Activated T-helper 17 cell treated with anti-CD3 and anti-CD28 coated beads, Interleukin-2, amount 50 U/mL, for 72 hours (primary cell): ENCODE measurements at places on chromosomes 12 and 14.

DNA sequence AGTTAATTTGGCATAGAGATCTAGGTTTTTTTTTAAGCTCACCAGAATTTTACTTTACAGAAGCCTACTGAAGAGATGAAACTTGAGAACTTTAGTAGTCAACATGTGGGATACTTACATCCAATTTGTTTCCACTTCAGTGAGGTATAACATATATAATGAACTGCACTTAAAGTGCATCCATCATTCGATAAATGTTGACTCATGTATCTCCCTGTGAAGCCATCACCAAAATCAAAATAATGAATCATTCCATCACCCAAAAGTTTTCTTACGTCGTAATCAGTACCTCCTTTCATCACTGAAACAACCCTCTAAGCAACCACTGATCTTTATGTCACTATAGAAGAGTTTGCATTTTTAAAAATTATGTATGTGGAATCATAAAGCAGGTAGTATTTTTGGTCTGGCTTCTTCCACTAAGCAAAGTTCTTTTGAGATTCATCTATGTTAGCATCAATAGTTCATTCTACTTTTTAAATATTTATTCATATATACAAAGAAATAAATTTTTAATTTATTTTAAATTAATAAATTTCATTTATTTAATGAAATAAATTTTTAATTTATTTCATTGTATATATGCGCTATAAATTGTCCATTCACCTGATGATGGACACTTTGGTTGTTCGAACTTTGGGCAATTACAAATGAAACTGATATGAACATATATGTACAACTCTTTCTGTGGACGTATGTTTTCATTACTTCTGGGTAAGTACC lies 2.0 kb upstream of the CPNE8 start:
- ATAC-seq, result peak; percentile 39

DNA sequence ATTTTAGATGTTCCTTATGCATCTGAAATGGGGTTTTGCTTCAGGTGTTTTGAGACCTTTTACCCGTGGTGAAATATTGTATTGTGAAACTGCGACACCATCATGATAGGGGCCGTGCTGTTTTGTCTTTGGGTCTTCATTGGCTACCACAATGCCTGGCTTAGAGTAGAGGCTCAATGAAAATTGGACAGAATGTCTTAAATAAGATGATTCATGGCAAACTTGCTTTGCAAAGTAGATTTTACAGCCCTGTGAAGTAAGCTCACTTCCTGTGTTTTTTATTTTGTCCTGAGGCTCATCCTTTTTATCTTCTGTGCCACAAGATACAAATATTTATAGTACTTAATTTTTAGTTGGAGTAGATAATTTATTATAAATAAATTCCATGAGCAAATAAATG lies 111.3 kb upstream of the FRMD6 start:
- no peak for ATAC-seq

GRCh38 chr12:70383484-70383883 lies 17.4 kb downstream of the KCNMB4 start:
- no peak for ATAC-seq

DNA sequence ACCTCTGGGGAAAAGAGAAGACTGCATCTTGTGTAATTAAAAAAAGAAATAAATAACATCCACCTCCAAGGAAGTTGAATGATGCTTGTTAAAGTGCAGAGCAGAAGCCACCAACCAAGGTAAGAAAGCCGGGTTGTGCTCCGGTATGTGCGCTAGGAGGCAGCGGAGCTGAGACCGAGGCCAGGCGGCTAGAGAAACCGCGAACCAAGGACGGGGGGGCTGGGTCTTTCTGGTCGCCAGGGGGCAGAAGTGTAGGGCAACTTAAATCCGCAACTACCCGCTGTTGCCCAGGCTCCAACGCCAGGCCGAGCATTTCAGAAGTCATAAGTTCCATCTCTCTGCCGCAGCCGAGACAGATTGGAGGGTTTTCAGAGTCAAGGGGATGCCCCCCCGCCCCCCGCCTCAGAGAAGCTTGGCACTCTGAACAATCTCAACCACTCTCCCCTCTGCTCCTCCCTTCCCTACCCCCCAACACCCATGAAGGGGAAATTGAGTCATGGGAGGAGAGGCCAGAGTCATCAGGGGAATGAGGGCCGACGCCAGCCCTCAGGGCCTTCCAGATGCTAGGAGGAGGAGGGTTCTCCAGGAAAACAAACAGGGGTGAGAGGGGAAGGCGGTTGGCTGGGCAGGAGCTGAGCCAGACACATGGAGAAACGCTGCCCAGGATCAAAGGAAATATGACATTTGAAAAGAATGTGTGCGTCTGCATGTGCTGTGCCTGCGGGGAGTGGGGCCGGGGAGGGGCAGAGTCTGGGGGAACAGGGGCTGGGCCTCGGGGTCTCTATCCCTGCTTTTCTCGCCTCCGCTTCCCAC lies 2.2 kb upstream of the NFATC4 start:
- ATAC-seq, result peak; percentile 66

DNA sequence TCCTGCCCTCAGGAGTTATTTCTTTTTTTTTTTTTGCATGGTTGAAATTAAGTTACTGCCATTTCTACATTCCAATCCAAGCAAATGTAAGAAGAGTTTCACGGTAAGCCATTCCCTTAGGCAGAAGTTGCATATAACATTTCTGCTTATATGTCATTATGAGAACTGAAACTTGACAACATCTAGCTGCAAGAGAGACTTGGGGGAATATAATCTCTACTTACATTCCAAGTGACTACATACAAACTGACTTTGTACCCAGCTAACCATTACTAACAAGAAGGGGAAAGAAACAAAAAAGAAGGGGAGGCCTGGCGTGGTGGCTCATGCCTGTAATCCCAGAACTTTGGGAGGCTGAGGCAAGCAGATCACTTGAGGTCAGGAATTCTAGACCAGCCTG lies 7.3 kb upstream of the RESF1 start:
- peak; percentile 41 for ATAC-seq
